ENCODE measurements at places on chromosomes 7 and 10.

GRCh38 chr7:124263232-124263827 is 230.5 kb upstream of the TMEM229A start:
- DNase-seq: no peak

- DNase-seq: no peak
Observed at GRCh38 chr10:29486433-29486832, 148.3 kb downstream of the SVIL start.

DNA sequence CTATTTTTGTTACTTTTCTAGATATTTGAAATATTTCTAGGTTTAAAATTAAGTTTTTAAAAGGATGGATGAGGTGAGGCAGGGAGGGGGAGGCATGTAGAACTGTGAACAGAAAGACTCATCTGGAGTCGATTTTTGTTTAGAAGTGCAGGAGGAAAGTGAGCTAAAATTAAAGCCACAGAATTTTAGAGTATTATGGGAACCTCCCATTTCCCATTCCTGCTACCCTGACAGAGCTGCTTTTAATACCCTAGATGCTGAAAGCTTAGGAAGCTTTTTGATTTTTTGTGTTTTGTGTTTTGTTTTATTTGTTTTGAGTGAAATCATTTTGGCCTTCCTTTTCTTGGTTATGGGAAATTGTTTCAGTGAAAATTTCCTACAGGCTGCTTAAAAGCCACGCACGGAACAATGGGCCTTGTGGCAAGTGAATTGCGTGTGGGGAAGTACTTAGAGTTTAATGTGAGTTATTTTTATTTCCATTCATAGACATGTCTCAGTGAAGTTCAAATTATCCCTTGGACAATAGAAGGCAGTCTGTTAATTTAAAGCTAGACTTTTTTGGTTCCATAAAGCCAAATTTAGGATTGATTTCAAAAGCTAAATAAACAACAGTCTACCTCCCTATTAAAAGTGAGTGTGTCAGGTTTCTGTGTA is 102.0 kb upstream of the HDAC9 start:
- DNase-seq: no peak

DNA sequence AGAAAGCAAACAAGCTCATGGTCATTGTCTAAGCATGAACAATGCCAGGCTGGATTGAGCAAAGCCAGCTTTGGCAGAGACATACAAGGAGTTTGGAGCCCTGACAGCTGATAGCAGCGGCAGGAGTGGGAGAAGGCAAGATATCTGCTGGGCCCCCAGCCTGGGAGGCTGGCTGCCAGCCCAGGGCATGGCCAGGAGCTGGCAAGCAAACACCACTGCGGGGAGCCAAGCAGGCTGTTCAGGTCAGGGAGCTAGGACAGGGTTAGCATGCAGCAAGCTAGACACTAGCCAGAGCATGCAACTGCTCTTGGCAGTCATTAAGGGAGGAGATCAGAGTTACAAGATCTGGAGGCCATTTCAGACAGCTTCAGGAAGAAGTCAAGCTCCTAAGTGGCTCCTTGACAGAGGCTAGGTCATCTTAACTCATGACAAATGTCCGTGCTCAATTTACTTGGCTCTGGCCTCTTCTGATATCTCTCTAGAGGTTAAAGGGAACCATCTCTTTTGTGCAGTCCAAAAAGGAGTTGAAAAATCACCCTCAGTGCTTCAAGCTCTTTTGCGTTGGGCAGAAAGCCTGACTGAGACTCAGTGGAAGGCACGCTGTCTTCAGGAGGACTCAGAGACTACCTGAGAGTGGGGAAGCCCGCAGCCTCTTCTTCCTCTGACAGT is 436.8 kb upstream of the C7orf33 start:
- no peak for DNase-seq

- DNase-seq: no peak
Observed at GRCh38 chr7:147775516-147776284, 814.9 kb upstream of the C7orf33 start.

DNA sequence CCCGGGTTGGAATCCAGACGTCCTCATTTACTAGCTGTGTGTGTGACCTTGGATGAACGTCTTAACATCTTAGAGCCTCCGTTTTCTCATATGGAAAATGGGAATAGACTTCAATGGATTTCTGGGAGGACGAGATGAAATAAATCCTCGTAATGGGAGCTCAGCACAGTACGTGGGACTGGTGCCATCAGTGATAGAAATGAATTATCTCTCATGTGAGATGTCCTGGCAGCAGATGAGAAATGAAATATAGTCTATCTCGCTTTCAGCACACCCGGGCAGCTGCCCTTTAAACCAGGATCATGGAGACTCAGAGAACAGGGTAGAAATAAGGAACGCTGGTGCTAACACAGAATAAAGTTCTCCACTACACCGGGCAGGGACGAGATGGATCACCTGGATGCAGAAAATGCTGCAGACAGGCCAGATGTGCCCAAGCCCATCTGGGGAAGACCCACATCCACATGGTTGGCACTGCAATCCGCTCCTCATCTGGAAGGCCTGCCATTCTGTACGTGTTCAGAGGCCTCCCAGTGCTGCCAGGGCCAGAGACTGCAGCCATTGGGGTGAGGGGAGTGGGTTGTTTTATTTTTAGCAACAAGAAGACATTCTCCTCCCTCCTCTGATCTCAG is 11.1 kb upstream of the EMX2 start:
- DNase-seq: no peak

- peak; percentile 31 for DNase-seq
Observed at GRCh38 chr10:132836832-132837540, 51.0 kb upstream of the NKX6-2 start.

DNA sequence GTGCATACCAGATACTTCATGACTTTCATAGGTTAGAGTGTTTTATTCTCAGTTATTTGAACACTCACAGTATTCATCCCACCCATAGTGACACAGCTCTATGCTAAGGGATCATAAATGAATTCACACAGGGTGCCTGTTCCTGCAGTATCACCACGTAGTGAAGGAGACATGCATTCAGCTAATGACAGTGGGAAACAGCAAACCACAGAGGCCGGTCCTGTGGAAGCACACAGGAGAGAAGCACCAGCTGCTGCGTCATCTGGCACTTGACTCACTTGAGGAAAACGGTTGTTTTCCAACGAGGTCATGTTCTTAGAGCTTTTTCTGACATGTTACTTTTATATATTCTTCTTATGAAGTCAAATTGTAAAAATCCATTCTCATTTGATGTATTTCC is 73.0 kb downstream of the UBE3C start:
- no peak for DNase-seq

GRCh38 chr7:26284995-26285632 is 6.5 kb upstream of the SNX10 start:
- no peak for DNase-seq

- DNase-seq: no peak
Observed at GRCh38 chr10:24616536-24616935, 107.2 kb downstream of the ARHGAP21 start.

DNA sequence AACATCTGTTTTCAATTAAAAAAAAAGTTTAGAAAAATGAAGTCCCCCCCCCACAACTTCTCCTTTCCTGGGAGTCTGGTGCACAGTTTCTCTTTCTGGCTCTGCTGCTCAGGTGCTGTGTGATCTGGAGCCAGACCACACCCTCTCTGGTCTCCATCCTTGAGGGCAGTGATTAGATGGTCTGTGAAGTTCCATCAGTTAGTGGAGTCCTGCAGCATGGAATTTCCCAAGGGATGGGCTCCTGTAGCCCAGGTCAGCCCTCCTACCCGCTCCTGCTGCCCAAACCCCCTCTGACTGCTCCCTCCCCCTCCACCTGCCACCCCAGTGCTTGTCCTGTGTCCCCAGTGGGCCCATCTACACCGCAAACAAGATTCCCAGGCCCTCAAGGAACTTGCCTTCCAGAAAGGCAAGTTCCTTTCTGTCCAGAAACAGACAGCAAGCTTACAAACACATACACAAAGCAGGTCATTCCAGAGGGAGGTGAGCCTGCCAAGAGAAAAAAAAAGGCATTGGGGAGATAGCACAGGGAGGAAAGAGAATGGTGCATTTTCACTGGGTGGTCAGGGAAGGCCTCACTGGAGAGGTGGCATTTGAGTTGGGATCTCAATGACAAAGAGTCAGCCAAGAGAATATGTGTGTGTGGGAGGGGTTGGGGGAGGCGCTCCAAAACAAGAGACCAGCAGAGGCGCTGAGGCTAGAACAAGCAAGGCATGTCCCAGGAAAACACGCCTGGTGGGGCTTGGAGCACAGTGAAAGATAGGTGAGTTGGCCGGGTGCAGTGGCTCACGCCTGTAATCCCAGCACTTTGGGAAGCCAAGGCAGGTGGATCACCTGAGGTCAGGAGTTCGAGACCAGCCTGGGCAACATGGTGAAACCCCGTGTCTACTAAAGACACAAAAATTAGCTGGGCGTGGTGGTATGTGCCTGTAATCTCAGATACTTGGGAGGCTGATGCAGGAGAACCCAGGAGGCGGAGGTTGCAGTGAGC is 49.5 kb upstream of the SLC29A3 start:
- DNase-seq: no peak

DNA sequence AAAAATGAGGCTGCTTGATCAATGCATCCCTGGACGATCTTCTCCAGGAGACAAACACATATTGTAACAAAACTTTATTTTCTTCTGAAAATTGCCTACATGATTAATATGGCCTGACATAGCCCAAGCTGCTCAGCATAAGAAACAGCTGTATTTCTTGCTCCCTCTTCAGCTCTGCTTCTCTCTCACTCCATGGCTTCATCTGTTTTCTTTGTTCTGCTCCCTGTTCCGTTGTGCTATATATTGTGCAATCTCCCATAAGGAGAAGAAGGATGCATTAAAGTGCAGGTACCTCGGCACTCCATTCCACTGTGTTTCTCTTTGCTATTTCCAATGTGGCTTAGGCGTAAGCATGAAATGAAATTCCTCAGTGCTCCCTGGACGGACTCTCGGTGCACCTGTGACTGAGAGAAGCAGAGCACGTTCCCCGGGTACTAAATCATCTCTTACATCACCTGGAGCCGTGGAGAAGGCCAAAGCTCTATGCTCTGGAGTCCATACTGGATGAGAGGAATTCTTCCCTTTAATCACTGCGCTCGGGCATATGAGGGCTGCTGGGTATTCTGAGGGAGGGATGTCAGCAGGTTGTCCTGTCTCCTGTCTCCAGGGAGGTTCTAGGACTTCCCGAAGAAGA is 254.3 kb downstream of the GALNT17 start:
- no peak for DNase-seq

DNA sequence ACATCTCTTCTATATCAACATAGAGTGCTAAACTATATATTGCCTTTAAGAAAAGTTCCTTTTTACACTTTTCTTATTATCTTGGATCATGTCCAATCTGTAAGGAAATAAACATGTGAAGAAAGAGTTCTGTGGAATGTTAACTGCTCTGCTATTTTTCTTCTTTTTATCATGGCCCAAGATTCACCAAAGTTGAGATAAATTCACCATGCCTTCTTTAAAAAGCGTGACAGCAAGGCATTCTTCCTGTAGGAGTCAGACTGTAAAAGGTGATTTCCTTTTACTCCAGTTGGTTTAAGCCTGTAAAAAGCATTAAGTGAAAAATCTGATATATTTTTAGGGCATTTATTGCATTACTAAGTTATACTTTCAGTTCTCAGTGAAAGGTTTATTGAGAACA is 165.7 kb upstream of the FZD1 start:
- DNase-seq: no peak

All from CD4-positive, alpha-beta T cell (primary cell).